Stimulated activated CD4-positive, alpha-beta T cell treated with anti-CD3 and anti-CD28 coated beads, TNF-alpha, amount 100 ng/mL, for 48 hours (primary cell): ENCODE measurements at places on chromosomes 16 and 17.

- DNase-seq, result no peak
Measured at GRCh38 chr16:11800382-11800718, 3.3 kb upstream of the ZC3H7A start.

GRCh38 chr17:66387392-66387981 is 85.1 kb downstream of the PRKCA start:
- DNase-seq, result no peak

- no peak for DNase-seq
Measured at GRCh38 chr17:66481271-66481670, 178.9 kb downstream of the PRKCA start.

- no peak for DNase-seq
Measured at GRCh38 chr16:75042426-75043174, 43.8 kb downstream of the ZNRF1 start.

DNA sequence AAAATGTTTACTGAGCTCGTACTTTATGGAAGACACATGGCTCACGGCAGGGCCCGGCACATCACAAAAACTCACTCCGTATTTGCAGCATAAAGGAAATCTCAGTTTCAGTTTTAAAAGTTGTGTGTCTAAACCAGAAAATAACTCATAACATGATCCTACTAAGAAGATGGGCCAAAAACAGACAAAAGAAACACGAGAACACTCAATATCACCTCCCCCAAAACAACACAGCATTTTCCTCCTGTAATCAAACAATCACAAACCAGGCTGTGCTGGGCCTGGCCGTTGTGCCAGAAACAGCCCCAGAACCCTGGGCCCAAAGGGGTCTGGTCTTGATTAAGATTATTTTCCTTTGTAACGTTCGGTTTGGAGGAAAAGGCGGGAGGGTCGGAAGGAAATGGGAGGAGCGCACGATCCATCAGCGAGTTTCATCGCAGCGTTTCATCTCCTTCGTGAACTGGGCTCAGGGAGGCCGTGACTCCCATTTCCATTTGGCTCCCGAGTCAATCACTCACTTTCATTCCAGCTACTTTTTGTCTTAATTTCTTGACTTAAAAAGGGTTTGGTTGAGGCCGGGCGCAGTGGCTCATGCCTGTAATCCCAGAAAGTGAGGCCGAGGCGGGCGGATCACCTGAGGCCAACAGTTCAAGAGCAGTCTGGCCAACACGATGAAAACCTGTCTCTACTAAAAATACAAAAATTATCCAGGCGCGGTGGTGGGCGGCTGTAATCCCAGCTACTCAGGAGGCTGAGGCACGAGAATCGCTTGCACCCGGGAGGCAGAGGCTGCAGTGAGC is 61.4 kb downstream of the NXN start:
- no peak for DNase-seq

DNA sequence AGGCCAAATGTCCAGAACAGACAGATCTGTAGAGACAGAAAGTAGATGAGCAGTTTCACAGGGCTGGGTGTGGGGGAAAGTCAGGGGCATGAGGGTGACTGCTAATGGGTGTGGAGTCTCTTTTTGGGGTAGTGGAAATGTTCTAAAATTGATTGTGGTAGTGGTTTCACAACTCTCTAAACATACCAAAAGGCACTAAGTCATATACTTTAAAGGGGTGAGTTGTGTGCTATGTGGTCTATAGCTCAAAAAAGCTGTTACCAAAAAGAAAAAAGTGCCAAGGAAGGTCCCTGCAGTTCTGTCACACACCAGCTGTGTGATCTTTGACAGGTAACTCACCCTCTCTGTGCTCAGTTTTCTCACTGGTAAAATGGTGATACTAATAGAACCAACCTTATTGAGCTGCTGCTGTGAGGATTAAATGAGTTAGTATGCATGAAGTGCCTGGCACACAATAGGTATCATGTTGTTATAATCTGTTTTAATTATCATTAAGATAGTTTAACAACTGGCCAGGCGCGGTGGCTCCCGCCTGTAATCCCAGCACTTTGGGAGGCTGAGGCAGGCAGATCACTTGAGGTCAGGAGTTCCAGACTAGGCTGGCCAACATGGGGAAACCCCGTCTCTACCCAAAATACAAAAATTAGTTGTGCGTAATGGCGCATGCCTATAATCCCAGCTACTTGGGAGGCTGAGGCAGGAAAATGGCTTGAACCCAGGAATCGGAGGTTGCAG is 10.3 kb downstream of the ITGAX start:
- no peak for DNase-seq

DNA sequence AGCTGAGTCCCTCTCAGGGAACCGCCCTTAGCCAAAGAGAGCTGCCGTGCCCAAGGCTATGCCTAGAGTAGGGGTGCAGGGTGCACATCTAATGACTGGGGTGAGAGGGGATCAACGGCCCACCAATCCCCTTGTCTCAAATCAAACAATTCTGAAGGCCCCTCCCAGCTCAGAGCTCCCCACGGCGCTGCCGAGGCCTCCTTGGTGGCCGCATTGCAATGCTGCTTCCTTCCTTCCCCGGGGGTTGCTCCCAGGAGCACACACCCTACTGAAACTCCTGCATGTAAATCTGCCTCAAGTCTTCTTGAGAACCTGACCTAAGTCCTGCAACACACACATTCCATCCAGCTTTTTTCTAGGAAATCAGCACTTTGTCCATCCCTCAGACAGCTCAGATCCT is 80.6 kb upstream of the RCVRN start:
- DNase-seq, result no peak

- no peak for DNase-seq
Measured at GRCh38 chr16:68074850-68075555, 10.2 kb upstream of the NFATC3 start.

DNA sequence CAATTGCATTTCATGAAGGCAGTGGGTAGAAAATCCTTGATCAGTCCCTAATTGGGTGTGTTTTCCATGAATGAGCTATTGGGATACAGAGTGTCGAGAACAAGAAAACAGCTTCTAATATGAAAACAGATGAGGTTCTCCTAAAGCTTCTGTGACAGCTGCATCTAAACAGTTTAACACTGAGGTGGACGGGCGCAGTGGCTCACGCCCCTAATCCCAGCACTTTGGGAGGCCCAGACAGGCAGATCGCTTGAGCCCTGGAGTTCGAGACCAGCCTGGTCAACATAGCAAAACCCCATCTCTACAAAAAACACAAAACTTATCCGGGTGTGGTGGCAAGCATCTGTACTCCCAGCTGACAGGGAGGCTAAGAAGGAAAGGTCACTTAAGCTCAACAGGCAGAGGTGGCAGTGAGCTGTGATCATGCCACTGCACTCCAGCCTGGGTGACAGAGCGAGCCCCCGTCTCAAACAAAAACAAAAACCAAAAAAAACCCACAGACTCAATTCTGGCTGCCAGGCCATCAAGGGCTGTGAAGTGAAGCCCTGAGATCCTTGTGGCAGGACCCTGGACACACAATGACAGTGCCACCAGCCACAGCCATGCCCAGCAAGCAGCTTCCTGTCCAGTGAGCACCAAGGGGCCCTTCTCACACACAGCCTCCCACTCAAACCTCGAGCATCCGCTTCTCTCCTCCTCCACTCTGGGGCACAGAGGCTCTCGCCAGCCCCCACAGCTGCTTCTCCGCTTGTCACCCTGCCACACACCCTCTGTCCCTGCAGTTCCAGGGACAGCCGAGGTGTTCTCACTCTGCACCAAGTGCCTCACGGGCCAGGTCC is 44.0 kb downstream of the ANKRD11 start:
- no peak for DNase-seq

- DNase-seq, result no peak
Measured at GRCh38 chr16:50939356-50939755, 197.5 kb downstream of the CYLD start.

DNA sequence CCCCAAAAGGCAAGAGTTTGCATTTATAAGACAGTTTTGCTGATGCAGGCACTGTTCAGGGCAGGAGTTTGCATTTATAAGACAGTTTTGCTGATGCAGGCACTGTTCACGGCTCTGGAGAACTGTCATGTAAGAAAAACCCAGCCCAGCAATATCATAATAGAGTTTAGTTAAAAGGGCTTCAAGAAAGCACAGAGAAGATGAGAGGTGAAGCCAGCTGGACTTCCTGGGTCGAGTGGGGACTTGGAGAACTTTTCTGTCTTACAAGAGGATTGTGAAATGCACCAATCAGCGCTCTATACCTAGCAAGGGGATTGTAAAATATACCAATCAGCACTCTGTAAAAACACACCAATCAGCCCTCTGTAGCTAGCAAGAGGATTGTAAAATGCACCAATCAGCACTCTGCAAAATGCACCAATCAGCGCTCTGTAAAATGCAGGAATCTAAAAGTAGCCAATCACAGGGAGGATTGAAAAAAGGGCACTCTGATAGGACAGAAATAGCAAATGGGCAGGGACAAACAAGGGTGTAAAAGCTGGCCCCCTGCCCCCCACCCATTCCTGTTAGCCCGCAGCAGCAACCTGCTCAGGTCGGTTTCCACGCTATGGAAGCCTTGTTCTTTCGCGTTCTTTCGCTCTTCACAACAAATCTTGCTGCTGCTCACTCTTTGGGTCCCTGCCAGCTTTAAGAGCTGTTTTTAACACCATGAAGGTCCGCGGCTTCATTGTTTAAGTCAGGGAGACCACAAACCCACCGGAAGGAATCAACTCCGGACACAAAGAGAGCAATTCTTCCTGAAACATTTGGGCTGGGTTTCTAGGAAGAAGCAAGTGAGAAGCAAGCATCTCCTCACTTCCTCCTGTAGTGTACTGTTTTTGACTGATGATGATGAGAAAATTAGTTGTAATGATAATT is 1.8 kb upstream of the CBX1 start:
- no peak for DNase-seq

GRCh38 chr16:88058817-88059216 is 107.6 kb downstream of the BANP start:
- no peak for DNase-seq

GRCh38 chr16:80084614-80085013 is 456.2 kb upstream of the DYNLRB2 start:
- no peak for DNase-seq

DNA sequence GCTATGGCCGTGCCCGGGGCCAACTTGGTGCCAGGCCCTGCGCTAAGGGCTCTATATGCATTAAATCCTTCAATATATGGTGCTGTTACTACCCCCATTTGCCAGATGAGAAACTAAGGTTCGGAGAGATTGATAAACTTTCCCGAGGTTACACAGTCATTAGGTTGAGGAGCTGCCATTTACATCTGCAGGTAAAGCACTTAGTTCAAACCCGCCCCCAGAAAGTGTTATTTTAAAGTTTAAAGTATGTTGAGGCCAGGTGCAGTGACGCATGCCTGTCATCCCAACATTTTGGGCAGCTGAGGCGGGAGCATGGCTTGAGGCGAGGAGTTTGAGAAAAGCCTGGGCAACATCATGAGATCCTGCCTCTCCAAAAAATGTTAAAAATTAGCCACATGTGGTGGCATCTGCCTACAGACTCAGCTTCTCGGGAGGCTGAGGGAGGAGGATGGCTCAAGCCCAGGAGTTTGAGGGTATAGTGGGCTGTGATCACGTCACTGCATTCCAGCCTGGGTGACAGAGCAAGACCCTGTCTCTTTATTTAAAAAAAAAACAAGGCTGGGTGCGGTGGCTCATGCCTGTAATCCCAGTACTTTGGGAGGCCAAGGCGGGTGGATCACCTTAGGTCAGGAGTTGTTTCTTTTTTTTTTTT is 264.7 kb downstream of the PARN start:
- no peak for DNase-seq

DNA sequence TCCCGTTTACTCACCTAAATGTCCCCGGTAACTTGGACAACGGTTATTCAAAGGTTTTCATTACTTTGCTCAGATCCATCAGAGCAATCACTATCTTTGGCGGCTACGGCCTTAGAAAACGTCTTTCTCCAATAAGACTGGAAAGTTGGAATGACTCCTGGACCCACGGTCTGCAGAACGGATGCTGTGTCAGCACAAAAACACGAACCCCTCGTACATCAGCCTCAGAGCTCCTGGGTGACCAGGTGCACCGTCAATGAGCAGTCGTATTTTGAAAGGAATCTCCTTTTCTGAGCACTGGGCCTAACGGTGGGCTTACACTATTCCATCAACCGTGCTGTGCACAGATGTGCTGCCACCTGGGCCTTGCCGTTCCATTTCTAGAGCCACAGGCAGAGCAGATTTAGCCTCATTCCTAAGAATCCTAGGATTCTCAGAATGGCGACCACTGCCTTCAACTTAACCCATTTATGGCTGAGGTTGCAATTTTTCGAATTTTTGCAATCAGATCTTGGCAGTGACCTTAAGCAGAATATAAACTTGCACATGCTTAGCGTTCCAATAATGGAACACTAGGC is 110.8 kb upstream of the ZNF750 start:
- DNase-seq, result no peak

DNA sequence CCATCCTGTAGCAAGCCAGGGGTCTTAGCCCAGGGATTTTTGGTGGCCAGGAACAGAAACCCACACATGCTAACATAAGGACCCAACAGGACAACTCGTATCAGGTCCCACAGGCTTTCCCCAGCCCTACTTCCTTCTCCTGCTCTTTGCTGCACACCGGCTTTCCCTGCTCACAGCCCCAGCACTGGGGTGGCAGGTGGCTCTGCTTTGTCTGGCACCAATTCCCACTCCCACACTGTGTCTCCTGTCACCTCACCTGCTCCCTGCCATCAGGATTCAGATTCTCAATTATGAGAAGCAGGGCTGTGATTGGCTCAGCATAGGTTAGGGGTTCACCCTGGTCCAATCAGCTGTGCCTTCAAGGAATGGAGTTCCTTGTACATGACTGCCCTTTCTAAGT is 94.1 kb downstream of the TMEM132E start:
- DNase-seq, result no peak

GRCh38 chr16:49351096-49351487 is 22.5 kb upstream of the C16orf78 start:
- DNase-seq, result no peak

DNA sequence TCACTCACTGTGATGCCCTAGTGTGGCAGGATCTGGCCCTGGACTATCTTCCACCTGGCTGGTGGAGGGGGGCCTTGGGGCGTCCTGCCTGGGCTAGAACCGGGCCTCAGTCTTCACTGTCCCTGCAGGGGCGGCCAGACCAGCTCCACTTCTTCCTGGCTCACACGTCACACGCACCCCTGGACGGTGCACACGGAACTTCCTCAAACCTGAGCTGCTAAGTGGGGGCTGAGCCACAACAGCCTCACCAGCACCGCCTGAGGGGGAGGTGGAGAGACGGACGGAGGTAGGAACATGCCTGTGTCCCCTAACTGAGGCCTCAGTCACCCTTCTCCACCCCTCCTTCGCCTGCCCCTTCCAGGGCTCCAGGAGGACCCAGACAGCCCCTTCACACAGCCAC is 36.6 kb downstream of the TIMM22 start:
- DNase-seq, result no peak
